ENCODE measurements at places on chromosomes 6 and 20.

- DNase-seq: no peak
Measured at GRCh38 chr20:62350098-62350628, 16.9 kb downstream of the LAMA5 start.

DNA sequence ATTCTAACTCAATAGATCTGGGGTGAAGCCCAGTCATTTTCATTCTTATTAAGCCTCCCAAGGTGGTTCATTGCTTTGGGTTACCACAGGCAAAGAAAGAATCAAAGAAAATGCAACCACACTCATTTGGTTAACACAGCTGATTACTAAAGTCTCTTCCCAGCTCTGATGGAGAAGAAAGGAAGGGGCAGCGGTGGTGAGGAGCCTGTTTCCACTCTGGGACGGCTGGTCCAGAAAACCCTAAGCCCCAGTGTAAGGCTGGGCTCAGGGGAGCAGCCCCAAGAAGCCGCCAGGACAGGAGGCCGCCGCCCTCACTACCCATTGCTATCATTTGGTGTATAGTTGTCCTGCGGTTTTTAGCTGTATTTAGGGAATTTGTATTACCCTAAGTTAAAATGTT, 226.9 kb downstream of the CD83 start:
- DNase-seq: no peak

DNA sequence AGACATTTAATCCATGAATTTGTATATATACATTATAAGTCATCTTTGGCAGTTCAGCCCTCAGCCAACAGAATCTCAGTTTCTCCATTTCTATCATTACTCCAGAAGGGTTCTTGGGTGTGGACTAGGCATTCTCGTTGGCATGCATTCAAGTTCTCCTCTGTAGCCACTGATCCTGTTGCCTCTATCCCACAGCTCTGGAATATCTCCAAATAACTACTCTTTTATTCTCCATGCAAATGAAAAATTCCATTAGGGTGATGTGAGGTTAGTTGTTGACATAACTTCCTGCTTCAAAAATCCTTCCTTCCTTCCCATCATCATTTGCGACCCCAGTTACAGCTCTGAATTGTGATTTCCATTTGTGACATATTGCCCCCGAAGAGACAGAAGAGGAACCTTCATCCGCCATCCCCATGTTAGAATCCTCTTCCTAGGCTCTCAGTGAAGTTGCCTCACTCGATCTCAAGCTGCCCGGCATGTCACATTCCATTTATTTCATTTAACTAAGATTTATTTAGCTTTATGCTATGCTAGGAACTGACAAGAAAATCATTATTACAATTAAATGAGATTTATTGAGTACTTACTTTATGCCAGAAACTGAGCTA, 93.7 kb upstream of the EDN1 start:
- DNase-seq: no peak

- no peak for DNase-seq
Measured at GRCh38 chr6:11428371-11428770, 109.2 kb upstream of the TMEM170B start.

DNA sequence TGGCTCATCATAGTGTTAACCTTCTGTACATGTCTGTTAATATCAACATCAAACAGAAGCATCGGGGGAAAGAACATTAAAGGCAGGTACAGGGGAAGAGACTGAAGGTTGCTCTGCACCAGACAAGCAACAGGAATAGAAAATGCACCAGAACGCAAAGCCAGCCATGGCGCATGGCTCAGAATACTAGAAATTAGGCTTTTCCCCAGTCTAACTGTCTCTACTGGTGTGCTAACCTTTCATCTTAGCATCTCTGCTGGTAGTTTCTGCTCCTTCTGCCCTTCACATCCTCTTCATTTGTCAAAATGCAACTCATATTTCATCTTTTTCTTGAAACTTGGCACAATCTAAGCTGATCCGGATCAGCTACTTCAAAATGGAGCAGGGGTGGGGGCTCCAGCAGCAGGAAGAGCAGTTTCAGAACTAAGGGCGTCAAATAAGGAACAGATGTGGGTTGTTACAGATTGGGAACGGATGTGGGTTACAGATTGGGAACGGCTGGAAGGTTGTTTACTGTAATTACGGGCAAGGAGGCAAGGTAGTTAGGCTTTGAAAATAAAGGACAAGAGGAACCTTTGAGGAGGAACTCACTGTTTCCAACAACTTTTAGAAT, 13.1 kb upstream of the RNASET2 start:
- DNase-seq: no peak

- DNase-seq: no peak
Measured at GRCh38 chr6:105320765-105321164, 82.1 kb downstream of the PREP start.
